Purkinje cell (primary cell): ENCODE measurements at places on chromosomes 4 and X. TPM values are rescaled to one million over a fixed set of nuclear protein-coding genes. Genes with fewer than 3 reads are reported as not detected.

MTNR1A gene
- polyA plus RNA-seq: not detected in 2 replicates

DUSP9 gene
- not detected in 2 replicates for polyA plus RNA-seq

TRIM61 gene
- polyA plus RNA-seq: 3.1 and 3.8 TPM in 2 replicates

IGSF1 gene
- not detected in 2 replicates for polyA plus RNA-seq

SORBS2 gene
- 0.74 and 24.5 TPM in 2 replicates for polyA plus RNA-seq

VGLL1 gene
- 2.1 TPM in 1 of 2 replicates, not detected in the other for polyA plus RNA-seq

IBSP gene
- polyA plus RNA-seq: 0.62 TPM in 1 of 2 replicates, not detected in the other
